ENCODE measurements at places on chromosomes 3 and 15.
A peak's percentile ranks its signal among the peaks of the same experiment; 100 is the strongest.

GRCh38 chr3:124845406-124845805, 41.8 kb downstream of the ITGB5 start:
- no peak for DNase-seq

DNA sequence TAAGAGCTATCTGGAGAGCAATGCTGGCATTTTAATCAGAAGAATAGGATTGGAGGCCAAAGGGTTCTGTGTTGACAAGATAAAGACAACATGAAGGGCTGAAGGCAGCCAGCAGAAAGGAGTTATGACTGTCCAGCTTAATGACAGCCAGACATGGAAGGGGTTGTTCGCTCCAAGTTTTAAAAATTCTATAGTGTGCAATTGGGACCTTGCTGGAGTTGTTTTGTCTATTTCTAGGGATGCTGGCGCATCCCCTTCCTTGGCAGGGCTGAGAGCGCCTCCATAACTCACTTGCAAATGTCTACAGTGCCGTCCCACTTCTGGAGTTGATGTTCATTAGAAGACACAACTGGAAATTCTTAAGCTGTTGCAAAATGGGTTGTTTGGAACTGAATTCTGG, 200.7 kb downstream of the TLE3 start:
- no peak for DNase-seq

- DNase-seq = no peak
These were observed 129.8 kb upstream of the MEF2A start for GRCh38 chr15:99435877-99436541.

DNA sequence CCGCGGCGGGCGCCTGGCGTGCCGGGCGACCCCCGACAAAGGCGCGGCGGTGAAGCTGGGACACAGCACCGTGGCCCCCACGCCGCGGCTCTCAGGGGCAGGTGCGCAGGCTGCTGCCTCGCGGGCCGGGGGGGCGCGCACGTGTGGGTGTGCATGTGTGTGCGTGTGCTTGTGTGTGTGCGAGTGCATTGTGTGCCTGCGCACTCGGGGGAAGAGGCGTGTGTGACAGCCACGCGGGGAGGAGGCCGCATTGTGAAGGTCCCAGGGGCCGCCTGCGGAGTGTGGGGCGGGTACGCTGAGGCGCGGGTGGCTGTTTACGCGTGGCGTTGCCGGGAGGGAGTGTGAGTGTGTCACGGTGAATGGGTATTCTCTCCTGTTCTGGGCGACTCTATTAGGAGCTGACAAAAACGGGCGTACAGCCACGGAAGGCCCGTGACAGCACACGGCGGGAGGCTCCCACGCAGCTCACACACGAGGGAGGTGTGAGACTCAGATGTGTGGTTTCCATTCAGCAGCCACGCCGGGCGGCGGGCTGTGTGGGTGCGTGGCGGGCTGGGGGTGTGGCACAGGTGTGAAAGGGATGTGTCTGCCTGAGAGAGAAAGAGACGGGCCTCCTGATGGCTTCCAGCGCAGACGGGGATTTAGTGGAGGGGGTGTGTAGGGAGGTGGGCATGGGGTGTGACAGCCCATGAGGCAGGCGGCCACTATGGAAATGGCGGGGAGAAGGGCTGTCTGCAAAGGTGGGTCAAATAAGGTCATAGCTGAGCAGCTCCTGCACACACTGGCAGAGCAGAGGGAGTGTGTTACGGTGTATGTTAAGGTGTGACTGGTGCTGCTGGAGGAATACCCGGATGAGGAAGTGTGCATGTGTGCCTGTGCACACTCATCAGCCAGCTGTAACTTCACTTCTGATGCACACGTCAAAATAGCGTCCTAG, 750 bp downstream of the PODXL2 start:
- DNase-seq = peak; percentile 44

GRCh38 chr3:16350597-16351318, 85.7 kb downstream of the OXNAD1 start:
- DNase-seq = no peak

Measured in left ventricle myocardium superior (tissue), 1 donor.